T-helper 2 cell treated with Interferon-gamma antibody and Interleukin-4, amounts not matched to agents 5 μg/mL and 100 μg/mL, for 36 hours (primary cell): ENCODE measurements at places on chromosomes 12 and 14.

- no peak for DNase-seq
These were observed 539.9 kb upstream of the SEL1L start for GRCh38 chr14:82073547-82073946.

DNA sequence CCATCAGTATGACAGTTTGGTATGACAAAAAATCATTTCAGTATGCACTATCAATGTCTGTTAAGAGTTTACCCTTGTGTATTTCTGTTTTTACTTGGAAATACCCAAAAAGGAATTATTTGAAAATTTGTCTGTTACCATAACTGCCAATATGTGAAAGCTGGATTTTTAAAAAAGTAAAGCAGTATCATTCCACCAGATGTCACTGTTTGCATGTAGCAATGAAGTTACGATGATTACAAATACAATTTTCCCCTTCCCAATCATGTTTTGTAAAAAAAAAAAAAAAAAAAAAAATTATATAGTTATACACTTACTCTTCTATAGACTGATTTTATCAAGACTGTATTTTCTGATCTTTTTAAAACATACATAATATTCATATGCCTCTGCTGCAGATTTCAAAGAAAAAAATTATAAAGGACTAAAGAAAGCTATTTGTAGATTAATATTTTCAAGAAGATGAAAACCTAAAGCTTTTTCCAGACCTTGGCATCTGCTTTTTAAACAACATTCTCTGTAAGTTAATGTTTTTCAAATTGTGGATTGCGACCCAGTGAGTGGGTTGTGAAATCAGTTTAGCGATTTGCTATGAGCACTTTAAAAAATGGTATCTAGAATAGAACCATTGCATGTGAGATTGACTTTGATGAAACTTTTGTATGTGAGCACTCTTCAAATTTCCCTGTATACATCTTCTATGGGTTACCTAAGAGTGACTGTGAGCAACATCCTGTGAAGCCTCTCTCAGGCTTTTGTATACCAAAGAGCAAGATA, 114.2 kb downstream of the TTC6 start:
- DNase-seq = no peak

DNA sequence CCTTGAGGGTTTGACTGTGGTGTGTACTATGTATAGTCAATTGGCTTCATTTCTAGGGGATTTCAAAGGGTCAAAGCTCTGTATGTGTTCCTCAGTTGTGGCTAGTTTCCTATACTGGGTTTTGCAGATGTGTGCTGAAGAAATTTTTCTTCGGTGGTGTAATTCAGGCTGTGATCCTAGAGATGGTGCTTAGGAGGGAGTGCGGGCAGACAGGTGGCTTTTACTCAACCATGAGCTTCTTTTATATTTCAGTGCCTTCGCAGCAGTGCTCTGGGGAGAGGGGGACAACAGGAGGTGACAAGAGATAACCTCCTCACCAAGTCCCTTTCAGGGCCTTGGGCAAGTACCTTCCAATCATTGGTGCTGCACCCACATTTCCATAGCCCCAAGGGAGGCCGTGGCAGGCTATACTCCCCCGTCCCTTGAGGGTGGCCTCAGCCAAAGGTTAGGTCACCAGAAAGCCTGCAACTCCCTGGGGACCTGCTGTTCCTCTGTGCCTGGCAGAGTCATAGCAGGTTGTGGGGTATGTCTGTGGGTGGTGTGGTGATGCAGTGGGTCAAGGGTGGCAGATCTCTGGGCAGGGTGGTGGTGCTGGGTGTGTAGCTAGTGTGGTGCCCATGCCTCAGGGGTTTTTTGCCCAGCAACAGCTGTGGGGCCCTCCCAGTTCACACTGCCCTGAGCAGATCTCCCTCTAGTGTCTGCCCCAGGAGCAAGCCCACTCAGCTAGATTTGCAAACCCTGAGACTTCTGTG, 37.0 kb upstream of the TMX1 start:
- DNase-seq = no peak

DNA sequence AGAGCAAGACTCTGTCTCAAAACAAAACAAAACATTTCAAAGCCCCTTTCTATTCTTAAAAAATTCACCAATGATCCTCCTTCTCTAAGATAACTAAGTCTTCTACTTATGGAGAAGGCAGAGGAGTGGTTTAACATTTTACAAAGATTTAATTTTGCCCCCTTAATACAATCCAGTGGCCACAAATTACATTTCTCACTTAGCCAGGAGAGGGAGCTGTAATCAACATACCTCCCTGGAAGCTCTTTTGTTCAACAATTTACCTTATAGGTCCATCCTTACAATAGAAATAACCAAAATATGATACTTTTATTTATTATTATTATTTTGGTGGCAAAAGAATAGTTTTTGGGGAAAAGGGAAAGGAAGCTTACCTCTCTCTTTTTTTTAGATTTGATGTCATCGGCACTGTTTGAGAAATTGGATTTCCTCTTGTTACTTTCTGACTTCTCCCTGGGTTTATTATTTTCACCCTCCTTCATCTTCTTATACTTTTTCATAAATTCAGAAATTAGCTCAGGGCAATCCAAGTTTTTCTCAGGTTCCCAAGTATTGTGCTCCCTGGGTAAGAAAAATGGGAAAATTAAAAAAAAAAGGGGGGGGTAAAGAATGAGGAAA, 28.1 kb downstream of the CBX5 start:
- DNase-seq = no peak
